Bronchial smooth muscle cell (primary cell): ENCODE measurements at places on chromosomes 2 and 18. TPM values are rescaled to one million over a fixed set of nuclear protein-coding genes. Genes with fewer than 3 reads are reported as not detected.

IL36G gene
- not detected in 2 replicates for total RNA-seq

THADA gene
- 28.4 and 40.4 TPM in 2 replicates for total RNA-seq

SIGLEC15 gene
- 1.2 and 3.2 TPM in 2 replicates for total RNA-seq

G6PC2 gene
- total RNA-seq = not detected in 2 replicates

SPDYA gene
- 0.86 and 1.3 TPM in 2 replicates for total RNA-seq

PPM1G gene
- 80.7 and 83.5 TPM in 2 replicates for total RNA-seq

MYL1 gene
- total RNA-seq = not detected in 2 replicates

IGFBP2 gene
- total RNA-seq = 2.0 and 2.1 TPM in 2 replicates

KCNF1 gene
- total RNA-seq = under 0.01 TPM in 1 of 2 replicates, not detected in the other

CAPN14 gene
- total RNA-seq = 0.16 and 0.17 TPM in 2 replicates

DCC gene
- 0.52 and 3.3 TPM in 2 replicates for total RNA-seq

TRABD2A gene
- total RNA-seq = 3.5 and 6.8 TPM in 2 replicates

UGT1A5 gene
- total RNA-seq = not detected in 2 replicates

MC4R gene
- total RNA-seq = not detected in 2 replicates

ALPG gene
- not detected in 2 replicates for total RNA-seq

ST6GAL2 gene
- not detected in 2 replicates for total RNA-seq

KLHL41 gene
- 2.5 and 16.7 TPM in 2 replicates for total RNA-seq

TBC1D8 gene
- 10.7 and 15.1 TPM in 2 replicates for total RNA-seq

GPAT2 gene
- 0.79 and 1.0 TPM in 2 replicates for total RNA-seq

SCN2A gene
- 3.3 and 10.9 TPM in 2 replicates for total RNA-seq

LCT gene
- total RNA-seq = under 0.01 and 0.09 TPM in 2 replicates

SETBP1 gene
- total RNA-seq = 5.2 and 5.6 TPM in 2 replicates

GRB14 gene
- total RNA-seq = 0.17 and 4.1 TPM in 2 replicates

CDH19 gene
- total RNA-seq = under 0.01 TPM in 1 of 2 replicates, not detected in the other

AQP12A gene
- total RNA-seq = not detected in 2 replicates

SERPINB8 gene
- 5.8 and 8.8 TPM in 2 replicates for total RNA-seq

FEV gene
- not detected in 2 replicates for total RNA-seq

GLI2 gene
- total RNA-seq = 4.0 and 4.7 TPM in 2 replicates

ACVR1C gene
- total RNA-seq = 0.16 and 0.43 TPM in 2 replicates

MGAT4A gene
- under 0.01 TPM in 1 of 2 replicates, not detected in the other for total RNA-seq

RRM2 gene
- total RNA-seq = 1.9 and 3.2 TPM in 2 replicates

GPR45 gene
- total RNA-seq = not detected in 2 replicates

ID2 gene
- total RNA-seq = 246 and 257 TPM in 2 replicates

APOB gene
- total RNA-seq = under 0.01 TPM in 1 of 2 replicates, not detected in the other

GIGYF2 gene
- 44.6 and 67.7 TPM in 2 replicates for total RNA-seq

C2orf69 gene
- total RNA-seq = 5.0 and 8.7 TPM in 2 replicates

SCN9A gene
- 5.2 and 12.1 TPM in 2 replicates for total RNA-seq

LONRF2 gene
- total RNA-seq = under 0.01 TPM in 2 replicates

RAB10 gene
- 117 and 186 TPM in 2 replicates for total RNA-seq

CD207 gene
- total RNA-seq = 0.09 TPM in 1 of 2 replicates, not detected in the other

WNT10A gene
- not detected in 2 replicates for total RNA-seq
